ENCODE measurements at places on chromosomes 7 and 10. TPM values are rescaled to one million over a fixed set of nuclear protein-coding genes. Genes with fewer than 3 reads are reported as not detected.

- DNase-seq = no peak
Measured at GRCh38 chr7:54838175-54838910, 79.3 kb upstream of the SEC61G start.

The ACHE gene
- 4.0 TPM for total RNA-seq

DNA sequence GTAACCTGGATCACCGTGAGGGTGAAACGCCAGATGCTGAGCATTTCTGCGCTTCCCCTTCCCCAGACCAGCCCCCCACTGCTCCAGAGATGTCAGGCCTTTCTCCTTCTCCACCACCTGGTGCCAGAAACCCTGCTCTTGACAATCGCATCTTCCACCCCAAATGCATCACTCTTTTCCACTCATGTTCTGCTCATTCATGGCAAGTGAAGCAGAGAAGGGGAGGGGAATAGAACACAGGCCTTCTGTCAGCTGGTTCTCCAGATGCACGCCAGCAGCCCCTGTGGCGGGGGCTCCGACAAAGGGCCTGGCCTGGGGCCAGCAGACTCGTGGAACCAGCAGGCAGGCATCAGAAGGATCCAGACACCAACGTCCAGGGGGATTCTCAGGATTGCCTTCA is 68.5 kb upstream of the SVIL start:
- DNase-seq = no peak

DNA sequence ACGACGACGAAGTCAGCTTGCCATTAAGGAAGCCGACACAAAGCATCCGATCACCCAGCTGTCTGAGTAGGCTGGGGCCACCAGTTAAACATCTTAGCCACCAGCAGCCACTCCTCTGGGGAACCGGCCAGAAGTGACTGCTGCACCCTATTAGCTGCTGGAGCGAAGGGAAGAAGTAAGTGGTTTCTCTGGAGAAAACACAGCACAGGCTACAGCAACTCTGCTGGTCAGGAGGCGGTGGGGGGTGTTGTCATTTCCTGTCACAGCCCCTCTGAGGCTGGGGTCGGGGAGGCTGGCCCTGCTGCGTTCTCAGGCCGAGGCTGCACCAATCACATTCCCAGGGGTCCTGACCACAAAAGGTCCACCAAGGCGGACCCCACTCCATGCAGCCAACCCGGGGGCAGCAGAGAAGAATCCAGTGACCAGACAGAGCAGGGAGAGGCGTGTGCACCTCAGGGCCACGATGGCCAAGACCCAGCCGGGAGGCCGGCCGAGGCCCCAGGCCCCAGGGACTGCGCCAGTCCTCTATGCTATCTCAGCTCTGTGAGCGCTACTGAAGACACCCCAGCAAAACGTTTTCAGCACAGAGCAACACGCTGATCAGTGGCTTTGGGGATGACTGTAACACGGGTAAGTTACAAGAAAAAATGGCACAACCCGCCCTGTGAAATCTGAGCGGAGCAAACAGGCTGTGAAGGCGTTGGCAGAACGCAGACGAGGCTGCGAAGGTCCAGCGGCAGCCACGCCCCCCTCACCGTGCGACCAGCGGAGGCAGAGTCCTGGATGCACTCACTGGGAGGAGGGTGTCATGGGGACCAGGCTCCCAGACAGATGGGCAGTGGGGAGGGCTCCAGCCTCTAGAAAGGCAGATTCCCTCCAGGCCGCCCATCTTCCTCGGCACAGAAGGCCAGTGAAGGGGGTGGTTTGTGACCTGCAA is 24.8 kb downstream of the STK32C start:
- DNase-seq = no peak

Measured in ureter (tissue), 1 donor.